ENCODE measurements at places on chromosomes 5 and 9. TPM values are rescaled to one million over a fixed set of nuclear protein-coding genes. Genes with fewer than 3 reads are reported as not detected.

The CLTB gene
- 122 TPM for polyA plus RNA-seq

The BTNL8 gene
- not detected for polyA plus RNA-seq

The IRX2 gene
- 2.7 TPM for polyA plus RNA-seq

The TMOD1 gene
- polyA plus RNA-seq, result 0.15 TPM

DNA sequence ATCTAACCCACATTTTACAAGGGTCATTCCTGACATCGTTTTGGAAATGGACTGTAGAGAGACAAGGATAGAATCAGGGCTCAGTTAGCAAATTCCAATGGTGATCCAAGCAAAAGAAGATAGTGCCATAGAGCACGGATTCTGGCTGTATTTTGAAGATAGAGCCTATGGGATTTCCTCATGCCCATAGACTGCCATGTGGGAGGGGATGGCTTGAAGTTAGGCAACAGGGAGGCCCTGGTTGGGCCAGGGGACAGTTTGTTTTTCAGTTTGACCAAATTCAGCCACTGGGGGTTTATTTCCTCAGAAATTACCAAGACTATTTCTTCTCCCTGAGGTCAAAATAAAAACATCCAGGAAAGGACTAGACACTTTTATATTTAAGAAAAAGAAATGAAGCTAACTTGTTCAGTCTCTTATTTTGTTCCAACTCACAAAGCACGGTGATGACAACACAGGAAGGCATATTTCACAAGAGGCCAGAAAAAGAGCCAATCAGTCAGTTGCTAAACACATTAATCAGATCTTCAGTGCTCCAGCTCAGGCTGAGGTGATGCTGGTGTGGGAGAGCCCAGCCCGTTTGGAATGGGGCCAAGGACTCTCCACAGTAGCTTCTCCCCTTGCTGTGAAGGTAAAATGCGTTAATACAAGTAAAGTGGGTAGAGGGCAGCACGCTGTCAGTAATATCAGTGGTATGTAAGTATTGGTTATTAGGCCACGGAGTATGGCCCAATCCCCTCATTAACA lies 4.4 kb upstream of the DCTN4 start:
- no peak for DNase-seq

DNA sequence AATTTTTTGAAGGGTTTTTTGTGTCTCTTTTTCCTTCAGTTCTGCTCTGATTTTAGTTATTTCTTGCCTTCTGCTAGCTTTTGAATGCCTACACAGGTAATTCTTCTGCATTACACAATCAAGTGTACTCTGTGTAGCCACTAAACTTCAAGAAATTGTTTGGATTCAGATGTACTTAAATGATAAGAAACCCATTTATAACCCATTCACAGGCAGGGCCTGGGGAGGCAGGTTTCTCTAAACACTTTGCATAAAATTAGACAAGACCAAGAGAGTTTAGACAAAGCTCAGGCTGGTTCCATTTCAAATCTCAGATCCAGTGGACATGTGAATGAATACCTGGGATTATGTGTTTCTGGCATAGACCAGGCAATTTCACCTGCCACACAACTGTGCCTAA lies 41.3 kb upstream of the SEMA5A start:
- DNase-seq, result no peak

- DNase-seq, result no peak
Measured at GRCh38 chr9:76902395-76902794, 3.5 kb downstream of the PRUNE2 start.
